ENCODE measurements at places on chromosomes 3 and 15.

- peak; percentile 65 for DNase-seq
These were observed 102.5 kb downstream of the EPHB1 start for GRCh38 chr3:134897391-134898141.

- DNase-seq = no peak
These were observed 130.6 kb downstream of the IGF1R start for GRCh38 chr15:98778960-98779359.

GRCh38 chr15:63463036-63463435 is 41.4 kb upstream of the USP3 start:
- DNase-seq = peak; percentile 20

DNA sequence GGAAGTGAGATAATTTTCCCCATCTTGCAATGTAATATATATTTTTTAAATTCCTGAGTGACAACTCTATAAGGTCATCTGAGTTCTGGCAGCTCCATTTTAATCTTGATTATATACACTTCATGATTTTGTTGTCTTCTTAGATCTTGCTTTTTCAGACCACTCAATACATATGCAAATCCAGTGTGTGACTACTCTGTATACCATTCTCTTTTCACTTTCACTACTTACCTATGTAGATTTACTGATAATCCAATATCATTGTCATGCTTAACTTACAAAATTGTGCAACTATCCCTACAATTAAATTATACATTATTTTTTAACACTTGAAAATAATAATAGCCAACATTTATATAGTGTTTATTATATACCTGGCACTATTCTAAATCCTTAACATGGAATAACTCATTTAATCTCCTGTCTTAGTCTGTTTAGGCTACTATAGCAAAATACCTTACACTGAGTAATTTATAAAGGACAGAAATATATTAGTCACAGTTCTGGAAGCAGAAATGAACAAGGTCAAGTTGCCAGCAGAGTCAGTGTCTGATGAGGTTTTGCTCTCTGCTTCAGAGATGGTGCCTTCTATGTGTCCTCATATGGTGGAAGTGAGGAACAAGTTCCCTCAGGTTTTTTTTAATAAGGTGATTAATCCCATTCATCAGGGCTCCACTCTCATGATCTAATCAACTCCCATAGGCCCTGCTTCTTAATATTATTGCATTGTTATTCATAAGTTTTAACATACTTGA is 338.5 kb downstream of the TUSC7 start:
- no peak for DNase-seq

GRCh38 chr15:91186904-91187656 is 87.0 kb downstream of the SV2B start:
- no peak for DNase-seq

All from NCI-H146 (cell line).